ENCODE measurements at places on chromosomes 2 and 18.

- DNase-seq, result no peak
These were observed 320.1 kb upstream of the PKDCC start for GRCh38 chr2:41727711-41728110.

- DNase-seq, result no peak
These were observed 112.9 kb upstream of the ACAA2 start for GRCh38 chr18:49926106-49926745.

DNA sequence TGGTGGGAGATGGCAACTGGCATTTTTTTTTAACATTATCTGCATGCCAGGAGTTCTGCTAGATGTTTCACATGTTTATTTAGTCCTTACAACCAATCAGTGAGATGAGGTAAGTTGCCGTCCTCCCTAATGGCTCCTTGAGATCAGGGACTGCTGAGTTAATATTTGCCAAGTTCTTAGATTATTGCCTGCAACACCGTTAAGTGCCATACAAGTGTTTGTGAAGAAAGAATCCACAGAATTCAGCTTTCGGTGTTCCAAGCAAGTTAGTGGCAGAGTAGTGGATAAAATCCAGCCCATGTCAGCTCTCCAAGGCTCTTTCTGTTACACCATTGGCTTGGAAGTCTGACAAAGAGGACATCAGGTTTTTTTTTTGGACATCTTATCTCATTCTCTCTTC, 95.9 kb downstream of the C1QL2 start:
- DNase-seq, result no peak

DNA sequence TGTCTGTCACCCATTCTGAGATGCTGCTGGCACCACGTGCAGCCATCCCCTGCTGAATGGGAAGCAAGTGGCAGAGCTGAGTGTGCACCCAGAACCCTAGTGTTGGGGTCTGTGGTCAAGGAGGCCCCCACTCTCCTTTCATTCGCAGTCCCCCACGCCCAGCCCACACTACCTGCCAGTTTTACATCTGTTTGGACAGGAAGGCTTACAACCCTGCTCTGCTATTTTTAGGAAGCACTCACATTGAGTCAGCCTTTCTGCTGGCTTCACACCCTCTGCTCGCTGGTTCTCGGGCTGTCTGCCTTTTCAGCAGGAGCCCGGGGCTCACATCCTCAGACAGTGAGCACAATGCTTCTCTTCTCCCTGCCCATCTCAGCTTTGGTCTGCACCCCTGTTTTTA, 10.7 kb upstream of the ADCY3 start:
- DNase-seq, result no peak
